ENCODE measurements at places on chromosomes 16 and 17.

- DNase-seq, result no peak
Observed at GRCh38 chr17:71251276-71251675, 869.5 kb upstream of the SOX9 start.

- DNase-seq, result no peak
Observed at GRCh38 chr16:14454391-14454790, 175.7 kb downstream of the PARN start.

DNA sequence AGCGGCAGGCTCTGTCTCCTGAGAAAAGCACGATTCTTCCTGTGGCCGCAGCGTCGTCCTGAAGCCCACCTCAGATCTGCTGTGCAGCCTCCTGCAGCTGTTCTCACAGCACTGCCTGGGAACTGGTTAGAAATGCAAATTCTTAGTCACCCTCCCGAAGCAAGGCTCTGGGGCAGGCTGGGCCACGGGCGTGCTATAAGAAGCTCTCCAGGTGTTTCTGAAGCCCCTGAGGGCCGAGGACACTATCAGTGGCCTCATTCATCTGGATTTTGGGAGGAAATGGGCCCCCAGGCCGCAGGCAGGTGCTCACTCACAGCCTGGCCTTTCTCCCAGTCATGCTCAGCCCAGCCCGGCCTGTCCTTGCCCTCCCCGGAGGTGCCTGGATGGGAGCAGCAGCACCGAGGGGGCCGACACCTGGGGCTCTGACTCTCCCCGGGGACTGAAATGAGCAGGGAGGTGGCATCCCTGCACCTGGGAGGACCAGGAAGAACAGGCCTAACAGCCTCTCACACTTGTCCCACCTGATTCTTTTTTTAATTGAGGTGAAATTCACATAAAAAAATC lies 10.4 kb upstream of the NLRC3 start:
- peak; percentile 73 for DNase-seq

- DNase-seq, result no peak
Observed at GRCh38 chr16:85627526-85628264, 14.6 kb downstream of the GSE1 start.

GRCh38 chr16:50395763-50396710 lies 27.2 kb upstream of the BRD7 start:
- DNase-seq, result no peak

GRCh38 chr16:88045820-88046303 lies 94.6 kb downstream of the BANP start:
- peak; percentile 84 for DNase-seq

DNA sequence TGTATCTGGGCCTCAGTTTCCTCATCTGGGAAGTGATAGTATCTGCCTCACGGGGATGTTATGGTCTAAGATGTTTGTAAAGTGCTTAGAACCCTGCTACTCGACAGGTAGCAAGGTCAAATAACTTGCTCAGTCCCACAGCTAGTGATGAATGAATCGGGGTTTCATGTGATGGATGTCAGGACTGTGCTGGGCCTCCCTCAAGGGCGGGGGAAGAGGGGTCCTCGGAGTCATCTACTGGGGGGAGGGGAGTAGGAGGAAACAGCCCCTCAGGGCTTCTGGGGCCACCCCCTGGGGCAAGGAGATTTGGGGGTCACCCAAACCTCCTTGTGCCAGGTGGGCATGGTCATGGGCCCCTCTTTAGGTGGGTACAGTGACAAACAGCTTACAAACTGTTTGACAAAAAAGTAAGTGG lies 732 bp downstream of the PNPO start:
- DNase-seq, result no peak

DNA sequence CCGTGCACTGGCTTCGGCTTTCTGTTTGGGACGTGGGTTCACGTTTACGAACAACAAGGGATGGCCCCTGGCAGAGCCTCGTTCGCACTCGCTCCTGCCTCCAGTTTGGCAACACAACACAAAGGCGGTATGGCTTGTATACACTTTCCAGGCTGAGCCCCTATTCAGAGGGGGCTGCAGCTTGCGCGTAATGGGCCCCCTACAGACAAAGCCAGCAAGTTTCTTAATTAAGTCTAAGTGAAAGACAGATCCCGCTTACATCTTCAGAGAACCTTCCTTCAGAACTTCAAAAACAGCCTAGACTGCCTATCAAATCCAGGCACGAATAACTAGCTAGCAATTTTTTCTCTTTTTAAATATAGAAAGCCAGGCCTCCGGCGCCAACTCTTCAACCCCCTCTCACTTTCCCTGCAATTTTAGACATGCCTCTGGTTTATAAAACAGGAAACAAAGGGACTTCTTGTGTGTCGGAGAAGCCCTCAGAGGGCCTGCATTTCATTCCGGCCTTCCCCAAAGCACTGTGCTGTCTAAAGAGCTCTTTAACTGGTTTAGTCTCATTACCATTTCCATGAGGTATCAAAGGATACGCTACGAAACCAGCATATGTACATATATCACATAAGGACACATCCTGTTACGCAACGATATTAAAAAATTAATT lies 244.9 kb downstream of the STX8 start:
- DNase-seq, result no peak

DNA sequence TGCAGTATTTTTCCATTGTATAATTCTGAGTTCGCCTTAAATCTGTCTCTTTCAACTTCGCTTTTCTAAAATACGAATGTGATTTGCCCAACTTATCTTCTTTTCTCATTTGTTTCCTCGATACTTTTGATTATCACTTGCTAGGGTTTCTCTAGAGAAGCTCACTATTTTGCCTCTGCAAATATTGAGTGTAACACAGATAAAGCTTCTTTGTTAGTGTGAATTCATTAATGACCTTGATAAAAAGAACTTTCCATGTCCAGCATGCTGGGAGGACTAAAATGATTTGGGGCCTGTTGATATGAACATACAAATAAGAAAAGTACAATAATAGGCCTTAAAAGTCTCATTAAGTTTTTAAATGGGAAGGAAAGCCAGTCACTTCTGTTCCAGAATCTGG lies 303.3 kb downstream of the MAP2K6 start:
- DNase-seq, result no peak

DNA sequence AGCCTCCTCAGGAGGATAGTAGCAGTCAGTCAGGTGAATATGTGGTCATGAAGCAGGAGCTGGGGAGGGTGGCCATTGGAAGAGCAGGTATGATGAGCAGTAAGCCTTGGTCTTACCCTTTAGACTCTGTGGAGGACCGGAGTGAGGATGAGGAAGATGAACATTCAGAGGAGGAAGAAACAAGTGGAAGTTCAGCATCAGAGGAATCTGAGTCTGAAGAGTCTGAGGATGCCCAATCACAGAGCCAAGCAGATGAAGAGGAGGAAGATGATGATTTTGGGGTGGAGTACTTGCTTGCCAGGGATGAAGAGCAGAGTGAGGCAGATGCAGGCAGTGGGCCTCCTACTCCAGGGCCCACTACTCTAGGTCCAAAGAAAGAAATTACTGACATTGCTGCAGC lies 12.7 kb downstream of the SRCAP start:
- no peak for DNase-seq

GRCh38 chr17:15651583-15652110 lies 32.1 kb upstream of the FBXW10B start:
- DNase-seq, result peak; percentile 35

- DNase-seq, result no peak
Observed at GRCh38 chr16:11147754-11148444, 108.1 kb downstream of the SOCS1 start.

DNA sequence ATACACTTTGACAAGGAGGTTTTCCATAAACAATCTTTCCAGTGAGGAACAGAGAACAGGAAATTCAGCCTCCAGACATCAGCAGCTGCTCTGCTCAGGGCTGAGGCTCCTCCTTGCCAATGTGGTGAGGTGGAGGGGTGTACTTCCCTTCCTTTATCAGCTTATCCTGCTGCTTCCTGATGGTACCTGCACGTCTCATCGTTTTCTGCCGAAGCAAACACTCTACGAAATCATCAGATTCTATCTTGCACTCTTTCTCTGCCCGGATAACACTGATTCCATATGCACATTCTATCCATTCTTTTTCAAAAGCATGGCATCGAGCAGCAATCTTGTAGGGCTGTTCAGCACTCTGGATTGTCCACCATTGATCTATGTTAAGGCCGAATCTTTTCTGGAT lies 15.4 kb upstream of the SEZ6 start:
- no peak for DNase-seq

DNA sequence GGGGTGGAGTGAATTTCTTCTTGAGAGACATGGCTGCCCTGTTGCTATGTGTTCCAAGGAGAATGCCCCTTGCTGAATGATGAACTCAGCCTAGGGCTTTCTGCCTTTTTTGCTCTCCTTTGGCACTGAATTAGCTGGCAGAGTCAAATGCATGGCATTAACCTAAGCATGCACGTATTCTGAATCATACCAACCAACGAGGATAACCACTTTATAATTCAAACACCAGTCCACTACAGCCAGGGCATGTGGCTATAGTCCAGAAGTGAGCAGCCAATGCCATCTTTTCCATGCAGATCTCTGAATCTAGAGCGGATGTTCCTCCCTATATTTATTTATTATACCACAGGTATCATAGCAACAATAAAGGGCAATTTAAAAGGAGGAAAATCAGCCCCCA lies 15.7 kb downstream of the TMIGD1 start:
- no peak for DNase-seq

DNA sequence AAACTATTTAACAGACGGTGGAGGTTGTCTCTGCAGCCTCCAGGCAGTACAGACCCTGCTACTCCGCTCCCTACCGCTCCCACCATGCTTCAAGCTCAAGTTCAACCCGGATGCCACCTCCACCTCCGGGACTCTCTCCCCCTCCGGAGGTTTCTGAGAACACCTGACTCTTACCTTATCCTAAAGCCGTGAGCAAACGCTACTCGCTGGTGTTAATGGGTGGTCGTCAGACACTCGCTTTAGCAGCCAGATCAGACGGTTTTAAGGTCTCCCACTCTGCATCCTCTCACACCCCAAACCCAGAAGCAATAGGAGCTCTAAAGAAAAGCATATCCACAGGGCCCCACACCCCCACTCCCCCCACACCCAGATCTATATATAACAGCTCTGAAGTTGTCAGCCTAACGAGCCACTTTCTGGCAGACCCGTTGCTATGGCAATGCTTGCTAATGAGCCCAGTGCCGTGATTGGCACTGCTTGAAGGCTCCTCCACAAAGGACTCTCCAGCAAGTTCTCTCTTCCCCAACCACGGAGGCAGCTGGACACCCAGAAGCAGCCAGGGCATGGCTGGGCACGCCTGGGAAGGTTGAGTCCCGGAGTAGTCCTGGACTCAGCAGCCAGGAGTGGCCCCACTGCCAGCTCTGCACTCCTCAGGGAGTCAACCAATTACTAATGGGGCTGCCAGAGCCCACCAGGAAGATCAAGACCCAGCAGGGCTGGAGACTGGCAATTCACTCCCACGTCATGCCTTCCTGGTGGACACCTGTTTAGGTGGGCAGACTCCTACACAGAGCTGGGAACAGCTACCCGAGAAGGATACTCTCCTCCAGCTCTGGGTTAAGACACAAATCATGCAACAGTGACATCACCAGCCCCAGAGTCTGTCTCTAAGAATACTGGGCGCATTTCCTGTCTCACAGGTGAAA lies 121.2 kb upstream of the RCVRN start:
- DNase-seq, result no peak

- no peak for DNase-seq
Observed at GRCh38 chr17:56630202-56630601, 36.7 kb downstream of the NOG start.

- no peak for DNase-seq
Observed at GRCh38 chr17:48499735-48500434, 30.9 kb downstream of the HOXB1 start.

GRCh38 chr16:54365990-54366634 lies 79.5 kb upstream of the IRX3 start:
- DNase-seq, result no peak

DNA sequence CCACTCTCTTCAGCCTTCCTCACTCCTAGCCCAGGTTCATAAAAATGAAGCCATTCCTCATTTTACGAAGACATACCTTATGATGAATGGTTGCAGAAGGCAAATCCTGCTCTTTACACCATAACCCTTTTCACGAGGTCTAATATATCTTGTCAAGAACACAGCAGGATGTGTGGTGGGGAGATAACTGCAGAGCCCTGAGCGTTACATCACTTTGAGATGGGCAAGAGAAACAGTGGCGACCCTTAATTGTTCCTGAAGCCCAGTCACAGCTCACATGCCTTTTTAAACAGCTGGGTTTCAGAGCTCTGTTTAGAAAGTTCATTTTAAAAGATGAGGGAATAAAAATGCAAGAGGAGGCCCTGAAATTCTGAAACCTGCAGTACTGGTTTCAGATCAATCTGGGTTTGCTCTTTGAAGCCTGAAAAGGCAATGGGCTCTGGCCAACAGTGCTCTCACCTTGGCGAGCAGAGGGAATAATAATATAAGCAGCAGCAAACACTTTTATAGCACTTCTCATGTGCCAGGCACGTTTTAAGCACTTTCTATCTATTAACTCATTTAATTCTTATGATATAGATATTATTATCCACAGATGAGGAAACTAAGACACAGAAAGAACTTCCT lies 2.9 kb downstream of the FAM117A start:
- no peak for DNase-seq

GRCh38 chr17:78819806-78820792 lies 20.5 kb downstream of the USP36 start:
- DNase-seq, result no peak

DNA sequence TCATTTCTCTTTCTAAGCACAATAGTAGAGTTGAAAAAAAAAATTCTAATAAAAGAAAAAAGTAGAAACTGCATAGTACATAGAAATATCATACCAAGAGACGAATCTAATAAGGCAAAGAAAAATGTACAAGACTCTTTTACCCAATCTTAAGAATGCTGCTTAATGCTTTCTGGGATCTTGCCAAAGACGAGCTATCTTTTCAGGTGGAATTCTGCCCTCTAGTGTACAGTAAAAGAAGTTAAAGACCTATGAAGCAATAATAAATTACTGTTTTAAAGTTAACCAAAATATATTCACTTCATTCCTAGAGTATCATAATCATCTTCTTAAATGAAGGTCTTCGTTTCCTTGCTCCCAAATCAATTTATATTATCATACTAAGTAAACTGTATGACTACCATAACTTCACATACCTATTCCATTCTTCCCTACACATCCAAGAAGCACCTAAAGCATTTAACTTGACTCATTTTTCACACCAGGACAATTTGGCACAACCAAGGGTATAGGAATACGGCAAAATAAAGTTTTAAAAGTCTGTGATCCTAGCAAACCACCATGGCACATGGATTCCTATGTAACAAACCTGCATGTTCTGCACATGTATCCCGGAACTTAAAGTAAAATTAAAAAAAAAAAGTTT lies 47.7 kb downstream of the CFDP1 start:
- peak; percentile 49 for DNase-seq

GRCh38 chr16:68564382-68564985 lies 25.4 kb downstream of the ZFP90 start:
- no peak for DNase-seq

- DNase-seq, result no peak
Observed at GRCh38 chr17:69333561-69333960, 6.6 kb upstream of the ABCA5 start.

- no peak for DNase-seq
Observed at GRCh38 chr16:19923396-19923795, 38.7 kb upstream of the GPRC5B start.

GRCh38 chr17:63611354-63611753 lies 10.7 kb downstream of the TACO1 start:
- no peak for DNase-seq

All from GM20000 (cell line).